ENCODE measurements at places on chromosomes 2 and 18. TPM values are rescaled to one million over a fixed set of nuclear protein-coding genes. Genes with fewer than 3 reads are reported as not detected.

The WNT10A gene
- total RNA-seq, result not detected

The IGFBP5 gene
- 99.5 TPM for total RNA-seq

The FOXD4L1 gene
- total RNA-seq, result not detected

The SLC23A3 gene
- 1.5 TPM for total RNA-seq

The MYOM1 gene
- 245 TPM for total RNA-seq

The CCT7 gene
- total RNA-seq, result 215 TPM

The IL1R1 gene
- total RNA-seq, result 23.3 TPM

The BIRC6 gene
- total RNA-seq, result 107 TPM

- no peak for DNase-seq
- H3K4me1 ChIP-seq, result no peaks in the 10 kb centered on the region
- no peak overlapping the region for H3K4me3 ChIP-seq
- H3K36me3 ChIP-seq, result no peaks in the 10 kb centered on the region
Observed at GRCh38 chr2:13758412-13758811, 874.1 kb upstream of the LRATD1 start.

DNA sequence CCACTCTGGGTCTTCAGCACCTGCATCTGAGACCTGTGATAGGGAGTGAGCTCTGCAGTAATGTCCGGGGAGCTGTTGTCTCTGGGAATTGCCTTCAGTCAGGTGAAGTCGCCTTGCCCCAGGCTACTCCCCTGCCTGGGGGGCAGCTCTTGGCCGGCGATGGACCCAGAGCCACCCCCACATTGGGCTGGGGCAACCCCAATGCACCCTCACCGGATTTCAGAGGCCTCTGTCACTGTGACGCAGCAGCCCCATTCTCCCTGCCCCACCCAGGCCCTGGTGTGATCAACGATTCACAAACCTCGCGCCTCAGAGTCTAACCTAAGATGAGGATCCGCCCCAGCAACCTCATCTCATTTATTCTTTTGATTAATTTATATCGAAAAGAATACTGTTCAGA lies 303.6 kb downstream of the NDUFA10 start:
- no peak overlapping the region for H3K27ac ChIP-seq
- H3K4me3 ChIP-seq, result no peak overlapping the region
- no peaks in the 10 kb centered on the region for H3K36me3 ChIP-seq
- no peaks in the 10 kb centered on the region for H3K4me1 ChIP-seq
- no peaks in the 10 kb centered on the region for H3K27me3 ChIP-seq

DNA sequence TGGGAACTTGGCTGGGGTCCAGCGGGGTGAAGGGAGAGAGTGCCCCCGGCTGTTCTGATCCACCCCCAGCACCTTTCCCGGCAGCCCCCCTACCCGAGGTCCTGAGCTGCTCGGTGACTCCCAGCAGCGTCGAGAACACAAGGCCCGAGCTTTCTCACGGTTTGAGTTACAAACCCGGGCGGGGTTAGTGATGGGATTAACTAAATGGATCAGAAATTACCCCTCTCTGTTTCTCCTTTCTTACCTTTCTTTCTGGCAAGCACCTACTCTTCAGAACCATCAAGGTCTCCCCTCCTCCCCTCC lies 139.4 kb upstream of the GPC1 start:
- no peaks in the 10 kb centered on the region for H3K27me3 ChIP-seq
- no peak overlapping the region for H3K4me3 ChIP-seq
- H3K27ac ChIP-seq, result no peak overlapping the region
- H3K36me3 ChIP-seq, result no peaks in the 10 kb centered on the region
- no peak for DNase-seq
- peaks cover 25% of the 10 kb centered on the region for H3K4me1 ChIP-seq

- H3K4me3 ChIP-seq, result no peak overlapping the region
- no peak for DNase-seq
- H3K4me1 ChIP-seq, result no peaks in the 10 kb centered on the region
- no peak overlapping the region for H3K27ac ChIP-seq
- H3K27me3 ChIP-seq, result no peaks in the 10 kb centered on the region
- no peaks in the 10 kb centered on the region for H3K36me3 ChIP-seq
Observed at GRCh38 chr2:84939426-84940087, 31.4 kb upstream of the KCMF1 start.

- DNase-seq, result no peak
- no peak overlapping the region for H3K4me3 ChIP-seq
- no peaks in the 10 kb centered on the region for H3K27me3 ChIP-seq
- no peaks in the 10 kb centered on the region for H3K36me3 ChIP-seq
Observed at GRCh38 chr18:23963443-23964165, 51.0 kb upstream of the TTC39C start.

GRCh38 chr2:441258-442022 lies 153.5 kb upstream of the ALKAL2 start:
- H3K4me1 ChIP-seq, result no peaks in the 10 kb centered on the region
- no peak for DNase-seq
- H3K36me3 ChIP-seq, result no peaks in the 10 kb centered on the region
- no peak overlapping the region for H3K4me3 ChIP-seq

DNA sequence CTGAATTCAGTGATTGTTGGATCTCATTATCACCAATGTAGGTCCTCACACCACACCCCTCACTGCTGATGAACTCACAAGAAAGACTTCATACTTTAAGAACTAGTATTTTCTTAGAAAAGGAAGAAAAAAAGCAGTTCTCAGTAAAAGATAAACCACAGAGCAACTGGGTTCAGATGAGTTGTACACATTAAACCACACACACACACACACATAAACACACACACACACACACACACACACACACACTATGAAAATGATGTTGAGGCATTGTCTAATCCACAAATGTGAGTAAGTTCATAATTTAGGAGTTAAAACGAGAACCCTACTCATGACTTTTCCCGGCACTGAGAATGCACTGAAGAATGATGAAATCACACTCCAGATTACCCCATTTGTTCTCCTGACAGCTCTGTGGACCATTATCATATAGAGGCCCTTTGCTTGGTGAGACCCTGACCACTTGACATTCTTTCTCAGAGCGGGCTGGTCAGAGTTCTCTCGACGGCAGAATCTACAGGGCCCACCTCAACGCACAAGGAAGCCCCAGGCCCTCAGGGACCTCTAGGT lies 106.2 kb downstream of the BCL2 start:
- H3K4me1 ChIP-seq, result no peaks in the 10 kb centered on the region
- H3K4me3 ChIP-seq, result no peak overlapping the region
- no peaks in the 10 kb centered on the region for H3K36me3 ChIP-seq
- no peak for DNase-seq

GRCh38 chr2:191670076-191670475 lies 7.9 kb upstream of the NABP1 start:
- no peak overlapping the region for H3K27ac ChIP-seq
- no peaks in the 10 kb centered on the region for H3K36me3 ChIP-seq
- H3K27me3 ChIP-seq, result no peaks in the 10 kb centered on the region
- H3K4me3 ChIP-seq, result no peak overlapping the region
- H3K4me1 ChIP-seq, result no peaks in the 10 kb centered on the region
- no peak for DNase-seq

GRCh38 chr2:77013457-77013856 lies 508.7 kb downstream of the LRRTM4 start:
- H3K27ac ChIP-seq, result no peak overlapping the region
- H3K36me3 ChIP-seq, result no peaks in the 10 kb centered on the region
- no peak for DNase-seq
- H3K4me3 ChIP-seq, result no peak overlapping the region

GRCh38 chr2:33521791-33522281 lies 45.4 kb downstream of the RASGRP3 start:
- no peak overlapping the region for H3K27ac ChIP-seq
- peaks cover 7% of the 10 kb centered on the region for H3K4me1 ChIP-seq
- peaks cover 5% of the 10 kb centered on the region for H3K36me3 ChIP-seq
- no peak overlapping the region for H3K4me3 ChIP-seq
- no peak for DNase-seq
- no peaks in the 10 kb centered on the region for H3K27me3 ChIP-seq

- H3K27ac ChIP-seq, result peak overlapping the region; percentile 96
- peak overlapping the region; percentile 56 for H3K4me3 ChIP-seq
- H3K36me3 ChIP-seq, result no peaks in the 10 kb centered on the region
- peaks cover 36% of the 10 kb centered on the region for H3K4me1 ChIP-seq
- DNase-seq, result peak; percentile 78
Observed at GRCh38 chr2:27715318-27716210, 51.9 kb downstream of the SLC4A1AP start.

DNA sequence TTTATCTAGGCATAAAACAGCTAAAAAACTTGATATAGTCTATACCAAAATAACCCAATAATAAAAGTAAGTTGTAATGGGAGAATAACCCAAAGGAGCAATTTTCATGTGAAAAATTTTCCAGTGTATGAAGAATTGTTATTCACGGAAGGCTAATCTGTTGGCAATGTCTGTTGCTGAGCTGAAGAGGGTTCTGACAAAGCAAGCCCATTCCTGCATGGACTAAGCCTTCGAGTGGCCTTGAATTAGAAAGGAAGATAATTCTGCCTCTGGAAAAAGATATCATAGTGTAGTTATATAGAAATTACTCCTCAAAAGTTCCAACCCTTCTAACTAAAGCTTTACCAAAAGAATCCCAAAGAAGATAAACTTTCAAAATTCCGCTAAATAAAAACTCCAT lies 101.5 kb downstream of the MAP2 start:
- no peak overlapping the region for H3K4me3 ChIP-seq
- H3K36me3 ChIP-seq, result no peaks in the 10 kb centered on the region
- no peak for DNase-seq
- H3K27ac ChIP-seq, result peak overlapping the region; percentile 38

GRCh38 chr2:2805263-2805662 lies 474.2 kb upstream of the MYT1L start:
- no peaks in the 10 kb centered on the region for H3K36me3 ChIP-seq
- no peaks in the 10 kb centered on the region for H3K4me1 ChIP-seq
- no peak overlapping the region for H3K4me3 ChIP-seq
- H3K27ac ChIP-seq, result no peak overlapping the region
- no peaks in the 10 kb centered on the region for H3K27me3 ChIP-seq

GRCh38 chr2:21042958-21043743 lies 722 bp downstream of the APOB start:
- H3K4me3 ChIP-seq, result peak overlapping the region; percentile 21
- no peaks in the 10 kb centered on the region for H3K27me3 ChIP-seq
- DNase-seq, result peak; percentile 33
- no peak overlapping the region for H3K27ac ChIP-seq
- peaks cover 14% of the 10 kb centered on the region for H3K4me1 ChIP-seq

- DNase-seq, result no peak
- peak overlapping the region; percentile 53 for H3K4me3 ChIP-seq
- H3K4me1 ChIP-seq, result no peaks in the 10 kb centered on the region
Observed at GRCh38 chr2:209579230-209579749, 155.4 kb downstream of the MAP2 start.

DNA sequence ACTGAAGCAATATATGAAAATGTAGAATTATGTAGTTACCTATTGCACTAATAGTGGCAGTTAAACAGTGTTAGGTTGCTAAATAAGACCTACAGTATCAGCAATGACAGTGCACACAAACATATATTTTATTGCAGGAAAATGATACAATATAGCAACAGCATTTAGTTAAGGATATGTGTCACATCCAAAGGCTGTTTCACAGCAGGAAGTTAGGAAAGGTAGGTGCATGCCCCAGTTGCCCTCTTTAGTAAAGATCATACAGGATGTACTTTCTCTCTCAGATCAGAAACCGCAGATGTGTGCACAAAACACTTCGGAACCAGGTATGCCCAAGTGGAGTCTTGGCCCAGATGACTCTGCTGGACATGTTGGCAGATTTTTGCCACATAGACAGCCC lies 444.1 kb downstream of the XIRP2 start:
- no peaks in the 10 kb centered on the region for H3K27me3 ChIP-seq
- no peaks in the 10 kb centered on the region for H3K4me1 ChIP-seq
- H3K36me3 ChIP-seq, result no peaks in the 10 kb centered on the region
- H3K27ac ChIP-seq, result no peak overlapping the region
- no peak for DNase-seq
- no peak overlapping the region for H3K4me3 ChIP-seq

GRCh38 chr2:7992612-7993602 lies 688.9 kb upstream of the ID2 start:
- no peaks in the 10 kb centered on the region for H3K36me3 ChIP-seq
- H3K4me3 ChIP-seq, result no peak overlapping the region
- H3K27me3 ChIP-seq, result no peaks in the 10 kb centered on the region
- DNase-seq, result no peak
- H3K27ac ChIP-seq, result no peak overlapping the region

DNA sequence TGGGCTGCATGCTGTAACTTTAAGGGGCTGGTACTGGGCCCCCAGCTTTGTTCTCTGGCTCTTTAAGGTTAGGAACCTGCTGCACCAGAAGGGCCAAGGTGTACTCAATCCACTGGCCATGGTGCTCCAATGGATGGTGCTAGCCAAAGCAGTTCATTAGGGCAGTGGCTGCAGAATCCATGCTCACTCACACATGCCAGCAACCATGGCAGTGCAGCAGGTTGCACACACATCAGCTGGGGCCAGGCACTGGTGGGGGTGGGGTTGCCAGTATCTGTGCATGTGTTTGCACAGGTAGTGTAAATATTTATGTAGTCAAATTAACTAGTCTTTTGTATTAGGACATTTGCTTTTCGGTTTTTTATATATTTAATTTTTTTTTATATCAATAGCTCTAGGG lies 228.3 kb upstream of the EPC2 start:
- no peaks in the 10 kb centered on the region for H3K27me3 ChIP-seq
- DNase-seq, result no peak
- H3K36me3 ChIP-seq, result no peaks in the 10 kb centered on the region
- H3K4me1 ChIP-seq, result no peaks in the 10 kb centered on the region
- H3K27ac ChIP-seq, result no peak overlapping the region

- H3K36me3 ChIP-seq, result no peaks in the 10 kb centered on the region
- H3K27me3 ChIP-seq, result no peaks in the 10 kb centered on the region
- H3K27ac ChIP-seq, result no peak overlapping the region
- H3K4me3 ChIP-seq, result no peak overlapping the region
- DNase-seq, result no peak
Observed at GRCh38 chr18:9454061-9454703, 21.1 kb upstream of the RALBP1 start.

DNA sequence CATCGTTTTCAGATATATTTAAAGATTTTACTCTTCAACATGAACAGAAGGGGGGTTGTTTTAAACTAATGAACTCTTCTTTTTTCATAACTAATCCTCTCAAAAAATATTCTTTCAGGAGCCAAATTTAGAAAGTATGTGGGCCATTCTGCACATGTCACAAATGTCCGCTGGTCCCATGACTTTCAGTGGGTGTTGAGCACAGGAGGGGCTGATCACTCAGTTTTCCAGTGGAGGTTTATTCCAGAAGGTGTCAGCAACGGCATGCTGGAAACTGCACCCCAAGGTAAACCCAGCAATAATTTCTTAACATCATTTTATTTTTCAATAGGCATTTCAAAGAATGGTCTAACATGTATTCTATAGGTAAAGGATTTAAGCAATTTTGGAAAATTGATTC lies 136.0 kb downstream of the EML6 start:
- H3K27me3 ChIP-seq, result no peaks in the 10 kb centered on the region
- DNase-seq, result no peak
- H3K4me1 ChIP-seq, result no peaks in the 10 kb centered on the region
- no peak overlapping the region for H3K27ac ChIP-seq
